GM12891 (cell line): ENCODE measurements at places on chromosomes 12 and 14.

DNA sequence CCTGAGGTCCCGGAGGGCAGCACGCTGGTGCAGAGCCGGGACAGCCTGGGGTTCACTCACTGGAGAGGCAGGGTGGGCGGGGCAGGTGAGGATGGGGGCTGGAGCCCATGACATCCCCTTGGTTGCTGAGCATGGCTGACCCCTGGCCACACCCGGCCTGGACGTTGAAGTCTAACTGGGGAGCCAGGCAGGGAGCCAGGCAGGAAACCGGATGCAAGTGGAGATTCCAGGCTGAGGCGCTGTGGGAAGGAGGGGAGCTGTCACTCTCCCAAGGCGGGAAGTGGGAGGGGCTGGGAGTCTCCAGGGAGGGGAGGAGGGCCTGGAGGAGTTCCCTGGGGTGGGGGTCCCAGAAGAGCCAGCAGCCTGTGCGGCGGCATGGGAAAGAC, 7.7 kb upstream of the INF2 start:
- DNase-seq: no peak

GRCh38 chr14:22531451-22532344, 57.3 kb downstream of the DAD1 start:
- DNase-seq: peak; percentile 24

- no peak for DNase-seq
Observed at GRCh38 chr12:21881965-21882364, 59.3 kb downstream of the ABCC9 start.

DNA sequence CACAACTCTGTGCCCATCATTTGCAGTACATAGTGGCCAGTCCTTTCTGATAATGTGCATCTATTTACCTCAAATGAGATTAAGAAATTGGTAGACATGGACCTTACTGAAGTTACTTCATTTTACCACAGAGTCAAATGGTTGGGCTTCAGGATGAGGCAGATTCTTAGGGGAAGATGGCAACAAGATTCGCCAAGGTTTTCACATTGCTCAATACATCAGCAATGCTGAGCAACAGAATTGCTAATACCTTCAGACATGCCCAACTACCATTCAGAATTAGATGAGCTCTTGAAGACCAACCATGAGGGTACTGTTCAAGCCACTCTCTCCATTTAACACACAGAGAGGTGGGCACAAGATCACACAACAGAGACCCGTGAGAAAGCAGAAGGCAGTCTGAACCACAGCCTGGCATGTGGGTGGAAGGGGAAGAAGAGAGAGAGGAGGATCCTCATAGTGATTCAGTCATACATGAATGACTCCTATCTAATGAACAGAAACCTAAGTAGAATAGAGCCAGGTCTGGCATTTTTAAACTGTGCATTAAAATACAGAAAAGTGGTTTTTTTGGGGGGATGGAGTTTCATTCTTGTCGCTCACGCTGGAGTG, 28.5 kb downstream of the CPM start:
- no peak for DNase-seq

GRCh38 chr12:116628989-116629388, 69.8 kb downstream of the MAP1LC3B2 start:
- no peak for DNase-seq

- no peak for DNase-seq
Observed at GRCh38 chr12:101713930-101714329, 16.5 kb downstream of the CHPT1 start.

GRCh38 chr12:17411662-17412061, 678.3 kb downstream of the RERGL start:
- DNase-seq: no peak

- DNase-seq: no peak
Observed at GRCh38 chr12:14473707-14474287, 93.9 kb downstream of the PLBD1 start.

- no peak for DNase-seq
Observed at GRCh38 chr12:124153392-124153791, 141.5 kb upstream of the RFLNA start.

DNA sequence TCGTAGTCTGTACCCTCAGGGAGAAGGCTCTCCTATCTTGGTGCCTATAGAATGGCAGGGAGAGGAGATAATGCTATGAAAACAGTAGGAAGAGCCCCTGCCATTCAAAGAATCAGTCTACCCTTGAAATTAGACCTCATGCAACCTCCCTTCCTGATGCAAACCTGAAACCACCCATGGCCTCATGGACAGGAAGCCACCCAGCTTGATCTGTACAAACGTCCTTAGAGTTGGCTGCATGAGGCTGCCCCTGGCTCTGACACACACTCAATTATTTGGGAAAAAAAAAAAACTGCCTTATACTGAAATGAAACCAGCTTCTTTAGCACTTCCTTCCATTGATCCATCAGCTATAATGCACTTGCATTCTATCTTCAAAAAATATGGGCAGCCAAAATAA, 116.6 kb upstream of the BCL2L14 start:
- DNase-seq: no peak

GRCh38 chr12:113392988-113393579, 10.6 kb downstream of the SDS start:
- peak; percentile 62 for DNase-seq

- no peak for DNase-seq
Observed at GRCh38 chr14:35068238-35069012, 22.4 kb downstream of the FAM177A1 start.

DNA sequence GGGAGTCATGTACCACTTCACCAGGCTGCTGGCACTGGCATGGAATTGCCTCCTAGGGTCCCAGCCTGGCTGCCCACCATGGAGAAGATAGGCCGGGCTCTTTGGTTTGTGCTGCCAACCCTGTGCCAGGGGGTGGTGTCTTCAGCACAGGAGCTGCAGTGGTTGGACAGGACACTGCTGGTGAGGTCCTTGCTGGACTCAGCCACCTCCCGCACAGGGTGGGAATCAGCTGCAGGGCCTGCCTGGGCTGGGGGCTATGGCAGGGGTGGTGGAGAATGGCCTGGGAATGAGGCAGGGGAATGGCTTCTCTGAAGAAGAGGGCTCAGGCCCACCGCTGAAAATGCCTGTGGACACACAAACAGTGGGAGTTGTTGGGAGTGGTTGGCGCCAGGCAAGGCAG, 70.6 kb upstream of the CAPRIN2 start:
- DNase-seq: no peak

DNA sequence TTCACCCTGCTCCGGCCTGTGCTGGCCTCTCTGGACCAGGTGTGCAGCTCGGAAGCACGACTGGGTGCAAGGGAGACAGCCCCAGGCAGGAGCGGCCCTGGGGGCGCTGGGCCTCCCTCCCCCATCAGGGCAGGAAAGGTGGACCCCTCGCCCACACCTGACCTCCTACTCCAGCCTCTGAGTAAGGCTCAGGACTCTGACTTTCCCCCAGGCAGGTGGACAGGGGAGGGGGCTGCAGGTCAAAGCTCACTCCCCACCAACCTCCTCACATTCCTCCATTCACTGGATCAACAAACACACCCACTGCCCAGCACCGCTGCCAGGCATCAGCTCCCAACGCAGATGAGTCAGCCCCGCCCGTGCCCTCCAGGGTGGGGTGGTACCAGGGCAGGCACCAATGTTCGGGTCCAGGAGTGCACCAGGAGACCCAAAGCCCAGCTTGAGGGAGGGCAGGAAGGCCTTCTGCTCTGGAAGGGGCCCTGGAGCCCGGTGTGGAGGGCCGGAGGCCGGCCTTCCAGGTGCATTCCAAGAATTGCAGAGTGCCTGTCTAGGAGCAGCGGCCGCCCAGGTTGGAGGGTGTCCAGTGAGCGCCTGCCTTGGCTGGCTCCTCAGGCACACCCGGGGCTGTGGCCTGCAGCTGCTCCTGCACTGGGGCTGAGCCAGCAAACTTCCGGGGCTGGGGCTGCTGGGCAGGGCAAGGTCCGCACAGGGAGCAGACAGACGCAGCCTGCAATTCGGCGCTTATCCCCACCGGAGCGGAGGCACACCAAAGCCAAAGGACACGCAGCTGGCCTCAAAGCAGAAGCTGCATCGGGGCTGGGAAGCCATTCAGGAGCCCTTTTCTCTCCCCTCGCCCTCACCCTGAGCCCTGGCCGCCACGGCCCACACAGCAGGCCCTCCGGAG, 1.6 kb upstream of the INF2 start:
- no peak for DNase-seq

GRCh38 chr12:82862069-82862841, 175.5 kb downstream of the TMTC2 start:
- no peak for DNase-seq

DNA sequence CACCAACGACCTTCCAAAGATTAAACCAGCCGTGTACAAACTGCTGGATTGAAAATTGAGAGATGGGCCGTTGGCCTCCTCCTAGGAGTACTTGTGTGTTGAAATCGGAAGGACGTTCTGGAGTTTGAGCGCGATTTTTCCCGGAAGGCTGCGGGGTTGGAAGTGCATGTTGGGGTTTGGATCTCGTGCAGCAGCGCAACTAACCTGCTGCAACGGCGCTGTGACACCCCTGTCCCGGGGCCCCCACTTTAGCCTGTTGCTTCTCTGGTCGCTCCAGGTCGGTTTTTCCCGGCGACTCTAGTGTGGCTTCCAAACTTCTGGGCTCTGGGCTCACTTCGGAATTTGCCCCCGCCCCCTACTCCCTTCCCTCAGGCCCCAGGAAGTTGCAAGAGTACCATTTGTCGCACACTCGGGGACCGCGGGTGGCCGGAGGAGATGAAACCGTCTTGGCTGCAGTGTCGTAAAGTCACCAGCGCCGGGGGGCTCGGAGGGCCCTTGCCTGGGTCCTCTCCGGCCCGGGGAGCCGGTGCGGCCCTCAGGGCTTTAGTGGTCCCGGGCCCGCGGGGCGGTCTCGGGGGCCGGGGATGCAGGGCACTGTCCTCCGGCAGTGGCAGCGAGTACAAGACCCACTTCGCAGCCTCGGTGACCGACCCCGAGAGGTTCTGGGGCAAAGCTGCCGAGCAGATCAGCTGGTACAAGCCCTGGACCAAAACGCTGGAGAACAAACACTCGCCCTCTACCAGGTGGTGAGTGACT, at the start of gene ACSS3:
ACSS3 (plus strand) TSS at position 394 of the 756 bp plus-strand sequence; CDS start at position 436, 42 bp downstream.
- DNase-seq: no peak

GRCh38 chr12:116365114-116365513, 87.6 kb upstream of the MED13L start:
- DNase-seq: no peak

DNA sequence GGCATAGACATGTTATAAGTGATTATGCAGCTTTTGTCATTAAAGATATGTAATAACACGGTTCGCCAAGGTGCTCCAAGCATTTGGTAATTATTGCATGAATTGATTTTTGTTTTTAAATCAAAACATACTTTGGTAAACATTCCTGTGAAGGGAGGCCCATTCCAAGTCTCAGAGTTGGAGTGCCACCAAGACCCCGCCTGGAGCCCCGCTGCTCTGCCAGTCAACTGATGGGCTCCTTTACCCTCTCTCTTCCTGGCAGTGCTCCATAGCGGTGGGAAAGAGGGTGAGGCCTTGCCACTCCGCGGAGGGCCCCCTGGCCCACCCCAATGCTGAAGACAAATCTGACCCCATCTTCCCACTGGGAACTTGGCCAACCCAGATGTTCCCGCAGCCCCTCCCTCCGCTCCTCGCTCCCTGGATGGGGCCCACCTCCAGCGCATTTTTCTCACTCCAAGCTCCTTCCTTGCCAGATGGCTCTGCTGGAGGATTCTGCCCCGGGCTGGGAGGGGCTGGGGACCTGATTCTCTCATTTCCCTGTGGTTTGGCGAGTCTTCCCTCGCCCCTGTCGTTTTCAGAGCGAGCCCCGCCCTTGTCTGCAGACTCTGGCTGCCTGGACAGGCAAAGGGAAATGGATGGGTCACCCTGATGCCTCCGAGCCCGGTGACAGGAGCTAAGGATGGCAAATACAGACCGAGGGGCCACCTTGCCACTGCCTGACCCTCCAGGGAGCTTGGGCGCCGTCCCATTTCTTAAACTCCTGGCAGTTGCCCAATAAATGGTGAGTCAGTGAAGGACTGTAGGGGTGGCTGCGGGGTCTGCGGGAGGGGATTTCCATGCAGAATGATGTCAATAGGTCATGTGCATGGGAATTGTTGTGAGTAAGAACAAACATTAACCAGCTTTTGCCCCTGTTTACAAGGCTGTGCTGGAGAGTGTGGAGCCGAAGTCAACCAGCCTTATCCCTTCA, 9.2 kb upstream of the PAPLN start:
- DNase-seq: no peak

DNA sequence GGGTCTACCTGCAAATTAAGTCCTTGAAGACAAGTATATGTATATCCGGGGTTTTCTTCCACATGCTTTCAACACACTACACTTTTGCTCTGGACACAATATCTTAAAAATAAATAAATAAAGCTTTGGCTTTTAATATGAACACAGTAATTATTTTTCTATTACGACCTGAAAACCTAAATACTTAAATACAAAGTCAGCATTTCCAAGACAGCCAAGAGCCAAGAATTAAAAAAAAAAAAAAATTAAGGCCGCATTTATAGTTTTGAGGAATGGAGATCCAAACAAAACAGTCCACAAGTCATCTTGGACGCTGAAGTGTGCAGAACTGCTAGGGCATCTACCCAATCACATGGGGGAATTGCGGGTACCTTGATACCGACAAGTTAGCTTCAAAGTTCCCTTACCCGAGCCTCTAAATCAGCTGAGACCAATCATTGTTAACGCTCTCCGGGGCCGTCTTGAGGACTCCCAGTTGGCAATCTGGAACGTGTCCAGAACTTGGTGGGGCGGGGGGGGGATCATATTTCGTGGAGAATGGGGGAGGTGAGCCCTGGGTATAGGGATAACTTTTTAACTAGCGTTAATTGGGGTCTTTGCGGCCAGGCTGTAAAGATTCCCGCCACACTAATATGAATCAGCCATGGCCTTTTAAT, 731 bp upstream of the PCNX4 start:
- DNase-seq: no peak

DNA sequence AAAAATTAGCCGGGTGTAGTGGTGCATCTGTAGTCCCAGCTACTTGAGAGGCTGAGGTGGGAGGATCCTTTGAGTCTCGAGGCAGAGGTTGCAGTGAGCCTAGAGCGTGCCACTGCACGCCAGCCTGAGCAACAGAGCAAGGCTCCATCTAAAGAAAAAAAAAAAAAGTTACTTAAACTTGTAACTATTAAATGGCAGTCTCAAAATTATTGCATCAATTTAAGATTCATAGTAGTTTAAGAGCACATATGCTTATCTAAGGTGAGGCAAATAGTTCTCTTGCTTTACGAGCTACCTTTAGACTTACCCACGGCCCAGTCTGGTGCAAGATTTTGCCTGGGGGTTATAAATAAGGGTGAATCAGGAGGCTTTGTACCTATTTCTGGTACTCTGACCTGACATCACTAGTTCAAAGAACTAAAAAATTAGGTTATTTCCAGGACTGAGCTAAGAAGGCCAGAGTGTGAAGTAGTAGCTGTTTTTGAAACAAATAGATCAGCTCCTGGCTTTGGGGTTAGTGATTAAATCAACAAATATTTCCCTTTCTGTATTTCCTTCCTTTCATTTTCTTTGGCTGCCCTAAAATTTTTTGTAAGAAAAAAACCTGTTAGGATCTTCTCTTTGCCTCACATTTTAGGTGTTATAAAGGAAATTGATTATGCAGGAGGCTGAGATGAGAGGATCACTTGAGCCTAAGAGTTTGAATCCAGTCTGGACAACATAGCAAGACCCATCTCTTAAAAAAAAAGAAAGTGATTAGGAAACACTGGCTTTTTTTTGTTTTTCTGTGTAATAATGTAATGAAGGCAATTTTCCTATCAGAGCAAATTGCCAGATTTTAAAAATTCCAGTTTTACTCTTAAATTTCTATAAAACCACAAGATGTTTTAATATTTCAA, 3.6 kb downstream of the MGAT2 start:
- no peak for DNase-seq
